ENCODE measurements at places on chromosomes 13 and 19. TPM values are rescaled to one million over a fixed set of nuclear protein-coding genes. Genes with fewer than 3 reads are reported as not detected.

The NR1H2 gene
- total RNA-seq = 87.6 TPM

The LGALS7B gene
- not detected for total RNA-seq

The RSPH6A gene
- total RNA-seq = not detected

The LIG4 gene
- 3.7 TPM for total RNA-seq

The BICRA gene
- 22.2 TPM for total RNA-seq

The RPL28 gene
- 656 TPM for total RNA-seq

The N4BP2L2 gene
- total RNA-seq = 41.9 TPM

The SHD gene
- not detected for total RNA-seq

The NOP53 gene
- 309 TPM for total RNA-seq

The GRK1 gene
- not detected for total RNA-seq

The TNFRSF19 gene
- 18.2 TPM for total RNA-seq

The ZNF566 gene
- total RNA-seq = 9.1 TPM

The DACH1 gene
- 0.39 TPM for total RNA-seq

The YJEFN3 gene
- total RNA-seq = 0.15 TPM

The RUBCNL gene
- total RNA-seq = 0.64 TPM

The ADGRE2 gene
- total RNA-seq = 0.24 TPM

The PRKD2 gene
- total RNA-seq = 22.7 TPM

The MYO9B gene
- total RNA-seq = 41.2 TPM

The CYP4F3 gene
- not detected for total RNA-seq

The OR7D2 gene
- total RNA-seq = not detected

The TINCR gene
- not detected for total RNA-seq
